ENCODE measurements at places on chromosomes 7 and 10. TPM values are rescaled to one million over a fixed set of nuclear protein-coding genes. Genes with fewer than 3 reads are reported as not detected.

The NAPEPLD gene
- 33.9 TPM for total RNA-seq

The ASNS gene
- 154 TPM for total RNA-seq

The NDUFA5 gene
- 35.8 TPM for total RNA-seq

The CAMK1D gene
- 2.3 TPM for total RNA-seq

The UBE2H gene
- total RNA-seq, result 71.6 TPM

The PSD gene
- 1.3 TPM for total RNA-seq

The LEP gene
- total RNA-seq, result under 0.01 TPM

The EDRF1 gene
- 27.2 TPM for total RNA-seq

The SEMA3C gene
- total RNA-seq, result 319 TPM

The NEUROG3 gene
- not detected for total RNA-seq

The NEUROD6 gene
- not detected for total RNA-seq

The MBL2 gene
- total RNA-seq, result not detected

The LIPF gene
- not detected for total RNA-seq
